ENCODE measurements at places on chromosomes 2 and 18.

GRCh38 chr2:41764131-41764530 lies 283.7 kb upstream of the PKDCC start:
- no peak for DNase-seq

GRCh38 chr2:44623622-44624351 lies 262.0 kb downstream of the CAMKMT start:
- DNase-seq: no peak

DNA sequence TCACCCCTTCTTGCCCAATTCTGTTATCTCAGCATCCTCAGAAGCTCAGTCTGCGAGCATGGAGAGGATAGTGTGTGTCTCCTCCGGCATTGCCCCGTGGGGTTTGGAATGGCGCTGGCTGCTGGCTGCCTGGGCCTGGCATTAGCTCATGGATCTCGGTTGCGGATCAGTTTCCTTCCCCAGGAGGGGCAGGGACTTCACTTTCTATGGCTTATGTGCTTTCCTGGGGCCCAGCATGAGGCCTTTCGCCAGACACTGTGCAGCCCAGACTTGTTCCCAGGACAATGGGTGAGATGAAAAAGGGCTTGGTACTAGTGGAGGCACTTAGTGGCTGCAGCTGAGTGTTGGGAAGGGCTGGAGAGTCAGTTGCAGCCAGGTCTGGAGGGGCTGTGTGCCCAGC lies 143.3 kb downstream of the GLI2 start:
- DNase-seq: no peak

GRCh38 chr2:241570961-241571581 lies 12.5 kb downstream of the BOK start:
- DNase-seq: no peak

DNA sequence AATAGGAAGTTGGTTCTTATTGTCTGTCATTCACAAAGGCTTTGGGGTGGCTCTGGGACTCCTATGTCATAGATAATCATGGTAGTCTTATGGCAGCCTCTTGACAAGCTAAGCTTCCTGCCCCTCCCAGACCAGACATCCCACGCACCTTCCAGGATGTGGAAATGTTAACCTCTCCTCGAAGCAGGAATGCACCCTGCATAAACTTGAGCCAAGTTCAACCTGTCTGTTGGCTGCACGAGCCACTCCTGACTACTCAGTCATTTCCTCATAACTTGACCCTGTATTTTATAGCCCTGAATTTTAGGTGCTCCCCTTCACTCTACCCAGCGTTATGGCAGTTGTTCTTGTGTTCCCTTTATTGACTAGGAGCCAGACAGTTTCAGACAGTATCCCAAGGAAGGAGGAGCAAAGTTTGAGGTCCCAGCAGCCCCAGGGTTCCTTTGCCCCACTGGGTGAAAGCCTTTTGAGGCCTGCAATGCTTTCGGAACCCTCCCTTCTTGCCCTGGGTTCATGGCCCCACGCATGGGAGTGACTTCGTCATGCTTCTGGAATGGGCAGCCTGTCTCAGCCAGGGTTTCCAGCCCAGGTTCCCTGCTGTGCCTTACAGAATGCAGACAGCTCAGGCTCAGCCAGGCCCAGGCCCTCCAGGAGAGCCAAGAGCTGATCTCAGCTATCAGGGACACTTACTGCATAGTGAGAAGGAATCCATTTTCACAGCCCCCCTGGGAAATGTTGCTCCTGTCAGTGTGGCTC lies 15.6 kb upstream of the INO80C start:
- DNase-seq: no peak

DNA sequence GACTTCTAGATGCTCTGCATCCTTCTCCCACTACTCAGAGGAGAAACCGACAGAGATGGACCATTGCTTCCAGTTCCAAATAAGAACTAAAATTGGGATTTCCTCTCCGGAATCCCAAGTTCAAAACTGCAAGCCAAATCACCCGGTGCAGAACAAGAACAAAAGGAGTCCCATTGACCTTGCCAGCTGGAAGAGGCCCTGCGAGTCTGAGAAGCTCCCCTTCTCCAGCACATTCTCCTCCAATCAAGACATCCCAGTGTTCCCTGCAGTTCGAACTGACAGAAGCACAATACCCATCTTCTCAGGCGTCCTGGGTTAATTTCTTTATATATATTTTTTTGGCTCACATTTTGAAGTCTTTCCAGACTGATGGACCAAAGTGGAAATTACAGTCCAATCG lies 195.3 kb upstream of the MEIS1 start:
- no peak for DNase-seq

GRCh38 chr2:210324458-210324857 lies 9.5 kb upstream of the MYL1 start:
- DNase-seq: no peak

GRCh38 chr2:157497638-157498314 lies 53.9 kb upstream of the CYTIP start:
- no peak for DNase-seq

DNA sequence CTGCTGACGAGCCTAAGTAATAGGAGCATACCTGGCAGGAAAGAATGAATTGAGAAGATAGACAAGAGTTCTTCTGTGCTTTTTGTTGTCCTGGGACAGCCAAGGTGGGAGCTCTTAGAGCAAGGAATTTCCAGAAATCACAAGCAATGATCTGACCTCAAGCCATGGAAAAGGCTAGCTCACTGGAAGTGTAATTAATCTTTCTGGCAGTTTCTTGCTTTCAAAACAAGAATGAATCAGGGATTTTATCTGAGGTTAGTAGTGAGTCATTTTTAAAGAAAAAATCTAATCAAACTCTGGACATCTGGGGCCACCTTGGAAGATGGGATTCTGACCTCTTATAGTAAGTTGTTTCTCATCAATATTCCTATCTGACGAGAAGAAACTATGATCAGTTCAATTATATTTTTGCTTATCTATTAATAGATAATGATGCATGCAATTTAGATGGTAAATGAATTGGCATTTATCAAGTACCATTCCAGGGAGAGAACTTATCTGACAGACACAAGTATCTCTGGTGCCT lies 98.0 kb downstream of the ADCYAP1 start:
- no peak for DNase-seq

- DNase-seq: no peak
Measured at GRCh38 chr2:6878549-6878948, 972 bp downstream of the RSAD2 start.

DNA sequence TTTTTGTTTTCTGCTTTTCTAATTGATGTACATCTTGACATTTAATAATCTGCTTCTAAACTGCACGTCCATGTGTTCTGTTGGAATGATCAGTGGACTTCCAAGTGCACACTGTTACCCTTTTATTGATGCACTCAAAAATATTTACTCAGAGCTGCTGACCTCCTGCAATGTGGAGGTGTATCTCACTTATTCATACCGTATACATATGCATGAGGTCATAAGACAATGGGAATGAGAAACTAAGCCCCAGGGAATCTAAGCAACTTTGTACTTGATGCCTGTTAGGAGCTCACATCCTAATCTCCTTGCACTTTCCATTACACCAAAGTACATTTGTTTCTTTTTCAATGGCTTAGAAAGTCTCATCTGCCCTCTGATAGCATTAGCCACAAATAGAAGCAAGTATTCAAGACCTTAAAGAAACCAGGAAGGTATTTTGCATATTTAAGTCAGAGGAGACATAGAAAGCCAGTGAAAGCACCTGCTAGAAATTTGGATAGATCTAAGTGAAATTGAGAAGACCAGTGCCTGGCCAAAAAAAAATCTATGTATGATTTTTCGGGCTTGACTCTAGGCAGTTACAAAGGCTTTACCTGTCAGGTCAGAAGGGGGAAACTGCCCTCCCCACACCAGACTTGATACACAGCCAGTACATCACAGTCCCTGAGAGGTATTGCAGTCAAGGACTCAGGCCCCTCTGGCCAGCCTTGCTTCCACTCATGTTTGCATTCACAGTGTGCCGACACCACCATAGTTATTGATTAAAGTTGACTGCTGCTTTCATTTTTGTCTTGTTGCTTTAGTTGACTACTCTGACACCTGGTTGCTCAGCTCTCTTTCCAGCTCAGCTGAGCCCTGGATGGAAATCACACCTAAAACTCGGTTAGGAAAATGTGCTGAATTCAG lies 391.7 kb upstream of the CYRIA start:
- DNase-seq: no peak

GRCh38 chr18:58762781-58763171 lies 91.5 kb downstream of the MALT1 start:
- DNase-seq: no peak

- no peak for DNase-seq
Measured at GRCh38 chr2:159124441-159124911, 156.0 kb downstream of the TANC1 start.

DNA sequence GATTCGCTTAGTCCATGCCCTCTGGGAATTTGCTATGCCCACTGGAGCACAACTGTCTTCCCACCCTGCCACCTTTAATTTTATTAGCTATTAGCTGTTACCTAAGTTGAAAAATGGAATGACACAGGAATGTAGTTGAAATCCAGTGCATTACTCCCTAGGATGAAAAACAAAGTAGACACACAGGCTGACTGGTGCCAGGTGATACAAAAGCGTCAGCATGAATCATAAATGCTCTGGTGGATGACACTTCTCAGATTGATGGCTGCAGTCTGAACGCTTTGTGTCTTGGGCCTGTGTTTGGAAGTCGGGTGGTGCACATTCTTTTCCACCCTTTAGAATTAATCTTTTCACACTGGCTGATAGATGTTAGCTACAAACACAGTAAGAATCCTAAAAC lies 802.0 kb downstream of the DCC start:
- DNase-seq: no peak

DNA sequence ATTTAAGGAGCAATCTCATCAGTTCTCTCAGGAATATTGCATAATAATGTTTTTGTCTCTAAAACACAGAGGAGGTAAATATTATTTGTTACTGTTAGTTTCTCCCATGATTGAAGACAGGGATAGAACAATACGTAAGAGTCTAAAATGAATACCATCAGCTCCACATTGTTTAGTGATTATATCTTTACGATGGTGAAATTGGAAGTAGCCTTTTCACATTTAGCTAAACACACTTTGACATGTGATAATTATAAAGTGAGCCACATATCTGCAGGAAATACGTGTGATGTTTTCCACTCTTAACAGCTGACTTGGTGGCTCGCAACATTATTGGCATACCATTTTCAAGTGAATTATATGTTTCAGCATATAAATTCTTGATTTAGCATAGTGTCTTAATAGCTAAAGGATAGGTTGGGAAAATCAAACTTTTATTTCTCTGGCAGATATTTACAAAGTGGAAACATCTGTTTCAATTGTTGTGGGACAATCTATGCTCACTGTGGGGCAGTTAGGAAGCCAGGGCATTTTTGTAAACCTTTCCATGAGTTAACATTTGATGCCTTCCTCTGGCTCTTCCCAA lies 208.1 kb upstream of the RASGRP3 start:
- no peak for DNase-seq

DNA sequence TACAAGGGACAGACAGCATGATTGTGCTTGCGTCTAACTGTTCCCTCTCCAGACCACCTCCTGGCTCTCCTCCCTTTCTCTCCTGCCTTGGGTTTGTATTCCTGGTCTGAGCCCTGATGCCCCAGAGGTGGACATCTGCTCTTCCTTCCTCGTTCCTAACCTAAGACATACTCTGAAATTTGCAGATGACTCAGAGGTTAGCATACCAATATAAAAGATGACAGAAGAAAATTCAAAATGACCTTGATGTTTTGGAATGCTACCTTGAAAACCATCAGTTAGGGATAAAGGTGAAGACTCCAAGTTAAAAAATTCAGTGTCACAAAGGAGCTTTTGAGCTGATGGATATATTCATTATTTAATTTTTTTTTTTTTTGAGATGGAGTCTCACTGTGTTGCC lies 12.9 kb downstream of the SMYD1 start:
- no peak for DNase-seq

GRCh38 chr2:128710242-128710641 lies 391.6 kb upstream of the HS6ST1 start:
- DNase-seq: no peak

GRCh38 chr2:25215232-25215631 lies 46.9 kb upstream of the POMC start:
- DNase-seq: no peak

DNA sequence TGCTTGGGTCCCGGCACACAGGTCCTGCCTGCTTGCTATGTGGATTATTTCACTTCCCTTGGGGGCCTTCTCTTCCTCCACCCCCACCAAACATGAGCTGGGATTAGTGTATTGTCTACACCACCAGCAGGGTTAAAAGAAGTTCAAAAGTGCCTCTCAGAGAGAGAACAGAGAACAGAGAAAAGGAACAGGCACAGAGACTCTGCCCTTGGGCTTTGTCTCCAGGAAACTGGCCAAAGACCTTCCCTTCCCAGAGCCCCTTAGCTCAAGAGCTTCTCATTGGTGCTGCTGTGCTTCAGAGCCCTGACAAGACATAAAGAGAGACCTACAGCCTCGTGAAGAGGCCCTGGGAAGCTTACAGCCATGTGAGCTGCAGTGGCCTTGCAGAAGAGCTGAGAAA lies 7.1 kb upstream of the FIGLA start:
- DNase-seq: no peak

- no peak for DNase-seq
Measured at GRCh38 chr18:51390702-51391101, 193.2 kb upstream of the MEX3C start.

DNA sequence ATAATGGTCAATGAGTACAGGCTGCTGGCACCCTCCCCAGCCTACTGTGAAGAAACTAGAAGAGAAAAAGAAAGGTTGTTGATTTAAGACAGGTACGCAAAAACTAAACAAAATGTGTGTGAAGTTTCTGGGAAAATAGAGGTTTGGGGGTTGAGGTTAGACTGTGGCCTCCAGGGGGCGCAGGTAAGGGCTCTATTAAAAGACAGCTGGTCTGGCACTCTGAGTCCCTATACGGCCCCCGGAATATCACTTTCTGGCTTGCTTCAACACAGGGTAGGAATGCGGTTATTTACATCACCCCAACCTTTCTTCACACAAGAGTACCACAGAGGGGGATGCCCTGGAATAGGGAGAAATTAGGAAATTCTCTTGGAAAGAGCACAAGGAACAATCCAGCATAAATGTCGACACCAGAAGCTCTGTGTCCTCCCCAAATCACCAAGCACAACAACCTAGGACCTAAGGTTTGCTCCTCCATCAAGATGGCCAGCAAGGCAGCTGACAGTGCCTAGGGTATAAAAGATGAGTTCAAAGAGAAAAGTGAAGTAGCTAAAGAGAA lies 480.8 kb upstream of the KLHL29 start:
- DNase-seq: no peak

GRCh38 chr2:72349016-72349415 lies 201.4 kb upstream of the CYP26B1 start:
- no peak for DNase-seq

GRCh38 chr2:43312755-43313641 lies 86.6 kb upstream of the ZFP36L2 start:
- DNase-seq: no peak

Measured in activated CD4-positive, alpha-beta T cell treated with anti-CD3 and anti-CD28 coated beads for 1 hour (primary cell).